Pulmonary artery endothelial cell (primary cell): ENCODE measurements at places on chromosomes 12 and 14. TPM values are rescaled to one million over a fixed set of nuclear protein-coding genes. Genes with fewer than 3 reads are reported as not detected.

The SLC25A47 gene
- total RNA-seq, result 0.04 TPM in 1 of 2 replicates, not detected in the other

The CATSPERB gene
- not detected in 2 replicates for total RNA-seq

- peak; percentile 49 for DNase-seq
These were observed 80.6 kb upstream of the OVCH1 start for GRCh38 chr12:29578070-29578469.

- no peak for DNase-seq
These were observed 10.0 kb upstream of the TBC1D30 start for GRCh38 chr12:64814432-64814831.

DNA sequence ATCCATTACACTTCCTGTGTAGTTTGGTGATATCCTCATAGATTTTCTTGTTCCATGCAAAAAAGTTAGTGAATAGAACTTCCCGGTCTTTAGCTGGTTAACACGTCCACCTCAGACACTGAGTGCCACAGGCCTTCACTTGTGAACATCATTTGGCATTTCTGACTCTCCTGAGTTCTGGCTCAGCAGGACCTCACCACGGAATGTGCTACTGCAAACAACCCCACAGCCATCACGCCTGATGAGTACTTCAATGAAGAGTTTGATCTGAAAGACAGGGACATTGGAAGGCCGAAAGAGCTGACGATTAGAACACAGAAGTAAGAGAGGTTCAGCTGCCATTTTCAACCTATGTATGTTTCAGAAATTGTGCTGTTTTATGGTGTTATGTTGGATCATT lies 20.0 kb downstream of the C12orf76 start:
- no peak for DNase-seq

GRCh38 chr12:79857675-79858074 lies 77.2 kb downstream of the PPP1R12A start:
- DNase-seq, result no peak

GRCh38 chr12:128920468-128920867 lies 67.2 kb downstream of the GLT1D1 start:
- DNase-seq, result no peak

GRCh38 chr14:77068517-77069200 lies 29.4 kb upstream of the CIPC start:
- no peak for DNase-seq

DNA sequence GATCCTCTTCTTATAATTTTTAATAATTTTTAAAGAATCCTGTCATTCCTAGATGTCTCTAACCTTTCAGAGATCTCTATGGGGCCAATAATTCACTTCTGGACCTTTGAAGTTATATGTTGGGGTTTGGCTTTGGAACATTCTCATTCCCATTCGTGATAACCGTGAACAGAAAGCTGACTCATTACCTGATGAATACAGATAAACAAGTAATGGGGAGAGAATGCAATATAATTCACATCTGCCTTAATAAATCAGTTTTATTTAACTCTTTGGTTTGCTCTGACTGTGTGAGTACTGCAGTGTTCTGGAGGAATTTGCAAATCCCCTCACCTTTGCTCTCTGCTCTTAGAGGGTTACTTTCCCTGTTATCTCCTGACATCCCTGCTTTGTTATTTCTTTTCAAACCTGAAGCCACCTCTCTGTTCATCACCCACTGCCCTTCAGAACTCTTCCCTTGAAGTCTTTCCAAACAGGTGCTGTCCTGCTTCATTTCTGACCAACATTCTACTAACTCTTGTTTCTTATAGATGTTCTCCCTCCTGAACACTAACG lies 79.6 kb upstream of the SLC38A2 start:
- no peak for DNase-seq

- no peak for DNase-seq
These were observed 805 bp downstream of the MYH7 start for GRCh38 chr14:23434488-23435222.

DNA sequence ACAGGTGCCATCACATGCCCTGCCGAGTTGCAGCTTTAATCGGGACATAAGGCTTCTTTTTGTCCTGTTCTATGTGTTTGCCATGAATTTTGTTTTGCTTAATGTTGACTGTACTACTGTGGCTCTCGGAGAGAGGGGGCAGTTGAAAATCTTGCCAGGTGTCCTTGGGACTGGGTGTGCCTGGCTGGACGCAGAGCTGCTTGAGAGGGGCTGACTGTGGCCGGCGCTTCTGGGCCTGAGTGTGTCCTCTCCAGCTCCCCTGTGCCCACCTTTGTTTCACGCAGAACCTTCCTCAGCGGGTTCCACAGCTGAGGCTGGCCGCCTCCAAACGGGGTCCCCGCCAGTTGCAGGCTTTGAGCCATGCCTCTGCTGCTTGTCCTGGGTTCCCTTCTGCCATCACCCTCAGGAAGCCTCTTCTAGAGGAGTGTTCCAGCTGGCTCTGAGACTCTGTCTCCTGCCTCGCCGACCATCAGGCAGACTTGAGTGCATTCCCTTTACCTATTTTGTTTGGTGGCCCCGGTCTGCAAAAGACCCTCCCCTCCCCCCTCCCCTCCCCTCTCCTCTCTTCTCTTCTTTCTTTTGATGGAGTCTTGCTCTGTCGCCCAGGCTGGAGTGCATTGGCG lies 49.7 kb downstream of the DDX51 start:
- no peak for DNase-seq

DNA sequence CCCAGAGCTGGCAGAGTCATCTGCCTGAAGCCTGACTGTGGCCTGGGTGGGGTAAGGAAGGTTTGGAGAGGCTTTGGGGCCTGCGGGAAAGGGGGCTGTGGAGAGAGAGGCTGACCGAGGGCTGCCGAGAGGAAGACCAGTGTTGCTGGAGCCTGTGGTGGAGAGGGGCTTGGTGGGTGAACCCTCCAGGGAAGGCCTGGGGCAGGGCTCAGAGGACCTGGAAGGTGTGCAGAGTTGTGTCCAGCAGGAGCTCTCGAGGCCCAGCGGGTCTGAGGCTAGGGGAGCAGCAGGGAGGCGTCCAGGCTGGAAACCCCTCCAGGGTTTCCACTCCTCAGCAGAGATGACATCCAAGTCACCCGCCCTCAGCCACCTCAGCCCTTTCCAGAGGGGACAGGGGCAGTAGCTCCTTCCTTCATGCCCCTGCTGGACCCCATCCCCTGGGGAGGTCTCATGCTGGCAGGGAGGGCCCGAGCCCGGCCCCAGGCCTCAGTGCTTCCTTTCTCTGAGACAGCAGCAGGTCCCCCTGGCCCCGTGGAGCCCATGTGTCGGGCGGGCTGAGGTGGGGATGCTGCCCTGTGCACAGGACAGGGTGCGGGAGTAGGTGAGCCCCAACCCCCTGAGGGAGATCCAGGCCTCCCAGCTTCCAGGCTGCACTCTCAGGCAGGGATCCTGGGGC lies 8.4 kb downstream of the CEP170B start:
- no peak for DNase-seq
